ENCODE measurements at places on chromosomes 11 and 22.

- no peak for DNase-seq
- no peaks in the 10 kb centered on the region for H3K27me3 ChIP-seq
- H3K4me1 ChIP-seq: peaks cover 37% of the 10 kb centered on the region
- peak overlapping the region; percentile 75 for H3K27ac ChIP-seq
- no peak overlapping the region for H3K4me3 ChIP-seq
These were observed 39.2 kb downstream of the BRD1 start for GRCh38 chr22:49788504-49788903.

- H3K27ac ChIP-seq: no peak overlapping the region
- no peaks in the 10 kb centered on the region for H3K36me3 ChIP-seq
These were observed 347.5 kb downstream of the KCNA4 start for GRCh38 chr11:29669310-29669709.

GRCh38 chr11:47278058-47278457 lies 8.1 kb downstream of the MADD start:
- H3K36me3 ChIP-seq: peaks cover 16% of the 10 kb centered on the region
- no peak for DNase-seq
- no peak overlapping the region for H3K27ac ChIP-seq
- H3K4me3 ChIP-seq: no peak overlapping the region
- peaks cover 6% of the 10 kb centered on the region for H3K4me1 ChIP-seq

DNA sequence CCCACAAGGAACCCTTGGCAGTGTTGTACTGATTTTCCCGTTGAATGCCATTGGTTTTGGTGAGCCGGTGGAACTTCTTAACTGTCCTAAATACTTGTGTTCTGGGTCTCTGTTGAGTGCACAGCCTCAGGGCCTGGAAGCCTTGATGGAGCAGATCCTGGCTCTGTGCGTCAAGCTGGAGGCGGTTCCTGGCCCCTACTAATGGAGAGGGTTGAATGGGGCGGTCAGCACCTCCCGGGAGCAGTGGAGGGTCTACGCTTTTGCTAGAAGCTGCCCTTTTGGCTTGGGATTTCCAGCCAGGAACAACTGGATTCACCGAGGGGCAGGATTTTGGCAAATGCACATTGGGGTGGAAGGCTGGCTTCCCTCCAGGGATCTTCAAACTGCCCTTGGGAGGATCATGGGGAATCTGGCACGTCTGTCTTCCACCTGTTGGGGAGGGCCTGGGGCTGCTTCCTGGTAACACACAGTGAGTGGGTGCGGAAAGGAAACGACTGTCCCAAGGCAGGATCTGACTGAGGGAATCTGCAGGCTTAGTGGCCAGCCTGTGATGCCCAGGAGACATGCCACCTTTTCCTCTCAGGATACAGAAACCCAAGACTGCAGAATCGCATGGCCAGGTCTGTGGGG lies 6.9 kb upstream of the OSBPL5 start:
- H3K4me3 ChIP-seq: no peak overlapping the region
- H3K27me3 ChIP-seq: no peaks in the 10 kb centered on the region
- H3K36me3 ChIP-seq: no peaks in the 10 kb centered on the region
- no peak overlapping the region for H3K27ac ChIP-seq
- no peak for DNase-seq
- peaks cover 19% of the 10 kb centered on the region for H3K4me1 ChIP-seq

GRCh38 chr11:89321401-89321800 lies 143.7 kb downstream of the TYR start:
- H3K4me3 ChIP-seq: no peak overlapping the region
- no peak overlapping the region for H3K27ac ChIP-seq
- H3K36me3 ChIP-seq: no peaks in the 10 kb centered on the region
- no peak for DNase-seq

GRCh38 chr22:32329202-32329645 lies 28.4 kb upstream of the RFPL3 start:
- no peaks in the 10 kb centered on the region for H3K36me3 ChIP-seq
- no peaks in the 10 kb centered on the region for H3K4me1 ChIP-seq
- no peak overlapping the region for H3K4me3 ChIP-seq
- peaks cover 8% of the 10 kb centered on the region for H3K27me3 ChIP-seq
- no peak overlapping the region for H3K27ac ChIP-seq
- no peak for DNase-seq

- H3K4me3 ChIP-seq: no peak overlapping the region
- H3K27ac ChIP-seq: no peak overlapping the region
- H3K36me3 ChIP-seq: no peaks in the 10 kb centered on the region
- peaks cover 55% of the 10 kb centered on the region for H3K27me3 ChIP-seq
- H3K4me1 ChIP-seq: no peaks in the 10 kb centered on the region
- no peak for DNase-seq
These were observed 2.6 kb upstream of the SLC5A1 start for GRCh38 chr22:32040324-32040904.

GRCh38 chr22:41302021-41302767 lies 869 bp downstream of the ZC3H7B start:
- peaks cover 12% of the 10 kb centered on the region for H3K36me3 ChIP-seq
- peak; percentile 25 for DNase-seq
- H3K4me1 ChIP-seq: peaks cover 40% of the 10 kb centered on the region
- peak overlapping the region; percentile 73 for H3K4me3 ChIP-seq
- peak overlapping the region; percentile 84 for H3K27ac ChIP-seq

DNA sequence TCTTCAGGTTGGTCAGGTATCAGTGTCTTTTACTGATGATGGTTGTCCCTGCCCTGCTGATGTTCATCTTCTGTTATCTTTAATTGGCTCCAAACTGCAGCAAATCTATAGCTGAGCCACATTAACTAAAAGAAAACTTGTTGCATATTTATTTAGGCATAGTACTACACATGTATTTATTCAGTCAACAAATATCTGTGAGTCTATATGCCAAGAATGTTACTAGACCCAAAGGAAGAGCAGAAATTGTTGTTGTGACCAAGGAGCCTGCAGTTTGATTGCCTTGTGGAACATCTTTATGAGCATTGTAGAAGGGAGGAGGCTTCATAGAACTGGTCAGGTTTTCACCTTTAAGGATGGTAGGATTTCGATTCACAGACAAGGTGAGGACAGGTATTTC lies 10.1 kb downstream of the BMAL1 start:
- no peaks in the 10 kb centered on the region for H3K27me3 ChIP-seq
- peak overlapping the region; percentile 68 for H3K27ac ChIP-seq
- no peak for DNase-seq
- peaks cover 21% of the 10 kb centered on the region for H3K36me3 ChIP-seq
- peaks cover 69% of the 10 kb centered on the region for H3K4me1 ChIP-seq

DNA sequence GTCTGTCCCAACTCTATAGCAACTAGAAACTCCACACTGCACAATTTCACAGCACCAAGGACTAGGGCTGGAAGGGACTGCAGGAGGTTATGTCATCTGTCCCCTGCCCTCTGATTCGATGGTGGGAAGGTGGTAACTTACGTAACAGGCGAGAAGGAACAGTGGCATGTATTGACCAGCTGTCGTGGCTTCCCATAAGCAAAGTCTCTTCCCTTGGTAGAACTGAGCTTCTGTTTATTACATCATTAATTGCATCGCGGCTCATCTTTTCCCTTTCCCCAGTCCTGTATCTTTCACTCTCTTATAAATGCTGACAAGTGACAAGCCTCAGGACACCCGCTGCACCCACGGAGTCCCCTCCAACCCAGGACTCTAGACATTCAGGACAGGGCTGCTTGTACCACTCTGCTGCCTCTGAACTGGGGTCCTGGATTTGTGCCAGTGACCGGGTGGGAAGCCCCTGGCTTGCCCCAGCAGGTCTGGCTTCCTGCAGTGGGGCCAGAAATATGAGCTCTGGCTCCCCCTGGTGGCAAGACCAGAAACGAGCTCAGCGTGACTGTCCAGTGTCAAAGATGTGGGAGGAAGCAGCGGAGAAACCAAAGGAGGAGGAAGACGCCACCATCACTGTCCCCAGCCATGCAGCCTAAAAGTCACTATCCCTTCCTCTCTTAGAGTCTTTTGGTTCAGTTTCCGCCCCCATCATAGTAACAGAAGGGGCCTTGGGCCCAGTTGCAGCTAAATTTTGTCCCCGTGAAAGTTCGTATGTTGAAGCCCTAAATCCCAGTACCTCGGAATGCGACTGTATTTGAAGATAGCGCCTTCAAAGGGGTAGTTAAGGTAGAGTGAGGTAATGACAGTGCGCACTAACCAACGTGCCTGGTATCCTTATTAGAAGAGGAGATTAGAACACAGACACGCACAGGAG lies 84.5 kb downstream of the ISX start:
- H3K4me3 ChIP-seq: no peak overlapping the region
- H3K4me1 ChIP-seq: peaks cover 3% of the 10 kb centered on the region
- peak; percentile 64 for DNase-seq
- H3K27me3 ChIP-seq: peaks cover 48% of the 10 kb centered on the region

- peaks cover 69% of the 10 kb centered on the region for H3K4me1 ChIP-seq
- DNase-seq: peak; percentile 27
- H3K4me3 ChIP-seq: peak overlapping the region; percentile 30
- peak overlapping the region; percentile 92 for H3K27ac ChIP-seq
- H3K27me3 ChIP-seq: no peaks in the 10 kb centered on the region
These were observed 12.3 kb downstream of the APOL6 start for GRCh38 chr22:35660291-35661127.

GRCh38 chr22:17853073-17853472 lies 78.8 kb upstream of the BID start:
- no peak overlapping the region for H3K4me3 ChIP-seq
- H3K27me3 ChIP-seq: no peaks in the 10 kb centered on the region
- DNase-seq: no peak
- H3K27ac ChIP-seq: no peak overlapping the region

GRCh38 chr11:76455331-76455730 lies 10.5 kb downstream of the EMSY start:
- DNase-seq: no peak
- peaks cover 14% of the 10 kb centered on the region for H3K36me3 ChIP-seq
- H3K27ac ChIP-seq: no peak overlapping the region
- H3K27me3 ChIP-seq: no peaks in the 10 kb centered on the region

DNA sequence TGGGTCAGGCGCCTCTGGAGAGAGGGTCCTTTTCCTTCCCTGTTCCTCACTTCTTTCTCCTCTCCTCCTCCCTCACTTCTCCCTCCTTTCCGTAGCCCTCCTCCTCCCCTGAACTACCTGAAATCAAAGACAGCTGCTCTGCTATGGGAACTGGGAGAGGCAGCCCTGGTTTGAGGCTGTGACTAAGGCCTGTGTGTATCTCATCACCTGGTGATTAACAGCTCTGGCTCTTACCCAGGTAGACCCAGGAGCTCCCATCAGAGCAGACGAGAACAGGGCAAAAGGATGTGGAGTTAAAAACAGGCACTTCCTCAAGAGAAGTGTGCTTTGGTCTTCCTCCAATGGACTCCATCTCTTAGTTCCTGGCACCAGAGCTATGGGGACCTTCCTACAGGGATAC lies 5.8 kb downstream of the ISX start:
- no peaks in the 10 kb centered on the region for H3K36me3 ChIP-seq
- H3K27me3 ChIP-seq: no peaks in the 10 kb centered on the region
- DNase-seq: no peak

DNA sequence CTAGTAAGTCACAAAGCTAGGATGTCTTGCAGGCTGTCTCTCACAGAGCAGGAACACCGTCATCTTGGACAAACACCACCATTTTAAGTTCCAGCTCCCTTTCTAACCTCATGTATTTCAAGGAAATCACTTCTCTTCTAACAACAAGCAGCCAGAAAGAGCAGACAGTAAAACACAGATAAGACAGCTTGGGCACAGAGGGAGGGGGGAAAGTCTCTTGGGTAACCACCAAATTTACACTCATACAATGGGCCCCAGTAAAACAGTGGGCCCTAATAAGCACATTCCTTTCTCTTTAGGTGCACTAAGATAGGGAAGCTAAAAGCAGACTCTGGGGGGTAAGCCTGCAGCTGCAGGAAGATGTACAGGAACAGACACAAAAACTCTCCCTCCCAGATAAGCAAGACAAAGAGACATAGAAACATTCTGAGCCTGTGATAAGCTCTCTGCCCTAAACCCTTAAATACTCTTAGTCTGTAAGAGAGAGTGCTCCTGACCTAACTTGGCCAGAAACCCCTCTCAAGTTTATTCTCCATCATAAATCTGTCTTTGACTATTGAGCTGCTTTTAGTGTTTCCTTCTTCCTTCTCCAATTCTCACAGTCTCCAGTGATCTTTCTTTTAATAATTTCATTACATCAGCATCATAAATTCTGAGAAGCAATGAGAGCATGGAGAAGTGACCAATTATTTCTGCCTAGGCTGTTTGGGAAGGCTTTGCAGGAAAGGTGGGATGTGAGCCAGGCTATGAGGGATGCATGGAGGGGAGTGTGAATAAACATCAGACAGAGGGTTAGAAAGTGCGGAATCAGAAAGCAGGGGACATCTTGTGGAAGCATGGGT lies 7.4 kb downstream of the OR10D3 start:
- H3K27ac ChIP-seq: no peak overlapping the region
- peaks cover 18% of the 10 kb centered on the region for H3K27me3 ChIP-seq
- H3K4me1 ChIP-seq: no peaks in the 10 kb centered on the region
- no peak for DNase-seq
- H3K36me3 ChIP-seq: no peaks in the 10 kb centered on the region

- H3K36me3 ChIP-seq: no peaks in the 10 kb centered on the region
- no peak for DNase-seq
- no peak overlapping the region for H3K27ac ChIP-seq
- peaks cover 11% of the 10 kb centered on the region for H3K27me3 ChIP-seq
- no peak overlapping the region for H3K4me3 ChIP-seq
These were observed 74.8 kb upstream of the BLID start for GRCh38 chr11:122190768-122191167.
